Hematopoietic multipotent progenitor cell (in vitro differentiated cells): ENCODE measurements at places on chromosomes 4 and X. TPM values are rescaled to one million over a fixed set of nuclear protein-coding genes. Genes with fewer than 3 reads are reported as not detected.

FRMPD3 gene
- total RNA-seq: not detected

USP17L24 gene
- total RNA-seq: not detected

PLK4 gene
- total RNA-seq: 2.7 TPM

PIM2 gene
- 142 TPM for total RNA-seq

S100P gene
- total RNA-seq: 0.27 TPM

TLR6 gene
- total RNA-seq: 4.3 TPM

CT45A10 gene
- total RNA-seq: not detected
